Thyroid gland (tissue), 4 donors: ENCODE measurements at places on chromosomes 13 and 19.

- no peak for DNase-seq
Observed at GRCh38 chr19:12841094-12841493, 2.8 kb downstream of the MAST1 start.

- DNase-seq: no peak
Observed at GRCh38 chr19:33661336-33661735, 39.6 kb downstream of the CHST8 start.

GRCh38 chr13:34030782-34031181 lies 212.8 kb downstream of the RFC3 start:
- no peak for DNase-seq

- no peak for DNase-seq
Observed at GRCh38 chr13:80074143-80074752, 266.7 kb downstream of the SPRY2 start.

DNA sequence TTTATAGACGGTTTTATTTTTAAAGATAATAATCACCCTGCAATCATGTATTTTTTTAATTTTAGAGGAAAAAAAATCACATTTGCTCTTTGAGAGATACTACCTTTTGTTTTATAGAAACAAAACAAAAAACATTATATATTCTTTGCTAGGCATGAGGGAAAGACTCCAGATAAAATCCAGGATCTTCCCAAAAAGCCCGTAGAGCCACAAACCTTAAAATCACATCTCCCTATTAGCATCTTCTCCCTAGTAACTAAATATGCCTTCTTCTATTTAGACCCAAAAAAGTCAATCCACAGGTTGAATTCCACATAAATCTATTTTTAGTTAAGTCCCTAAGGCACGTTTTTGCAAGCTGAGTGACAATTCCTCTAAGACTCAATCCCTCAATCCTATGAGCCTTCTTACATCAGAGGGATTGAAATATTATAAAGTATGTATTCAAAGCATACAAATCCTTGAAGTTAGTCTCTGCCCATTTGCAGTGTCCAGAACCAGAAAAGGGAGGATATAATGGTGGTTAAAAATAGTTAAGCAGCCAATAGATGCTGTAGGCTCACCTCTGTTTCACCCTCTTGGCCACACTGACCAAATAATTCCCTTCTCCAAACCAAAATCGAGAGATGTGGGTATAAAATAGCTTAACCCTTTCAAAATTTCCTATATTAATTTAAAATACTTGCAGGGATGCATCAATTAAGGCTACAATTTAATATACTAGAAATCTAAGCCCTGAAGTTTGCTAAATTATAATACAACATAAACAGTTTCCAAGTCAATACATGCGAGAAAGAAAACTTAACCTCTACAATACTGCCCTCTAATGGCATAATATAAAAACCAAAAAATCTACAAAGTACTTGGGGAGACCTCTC lies 64.0 kb downstream of the SERP2 start:
- DNase-seq: no peak
